ENCODE measurements at places on chromosomes 12 and 14. TPM values are rescaled to one million over a fixed set of nuclear protein-coding genes. Genes with fewer than 3 reads are reported as not detected.

MIP gene
- total RNA-seq, result not detected

DNA sequence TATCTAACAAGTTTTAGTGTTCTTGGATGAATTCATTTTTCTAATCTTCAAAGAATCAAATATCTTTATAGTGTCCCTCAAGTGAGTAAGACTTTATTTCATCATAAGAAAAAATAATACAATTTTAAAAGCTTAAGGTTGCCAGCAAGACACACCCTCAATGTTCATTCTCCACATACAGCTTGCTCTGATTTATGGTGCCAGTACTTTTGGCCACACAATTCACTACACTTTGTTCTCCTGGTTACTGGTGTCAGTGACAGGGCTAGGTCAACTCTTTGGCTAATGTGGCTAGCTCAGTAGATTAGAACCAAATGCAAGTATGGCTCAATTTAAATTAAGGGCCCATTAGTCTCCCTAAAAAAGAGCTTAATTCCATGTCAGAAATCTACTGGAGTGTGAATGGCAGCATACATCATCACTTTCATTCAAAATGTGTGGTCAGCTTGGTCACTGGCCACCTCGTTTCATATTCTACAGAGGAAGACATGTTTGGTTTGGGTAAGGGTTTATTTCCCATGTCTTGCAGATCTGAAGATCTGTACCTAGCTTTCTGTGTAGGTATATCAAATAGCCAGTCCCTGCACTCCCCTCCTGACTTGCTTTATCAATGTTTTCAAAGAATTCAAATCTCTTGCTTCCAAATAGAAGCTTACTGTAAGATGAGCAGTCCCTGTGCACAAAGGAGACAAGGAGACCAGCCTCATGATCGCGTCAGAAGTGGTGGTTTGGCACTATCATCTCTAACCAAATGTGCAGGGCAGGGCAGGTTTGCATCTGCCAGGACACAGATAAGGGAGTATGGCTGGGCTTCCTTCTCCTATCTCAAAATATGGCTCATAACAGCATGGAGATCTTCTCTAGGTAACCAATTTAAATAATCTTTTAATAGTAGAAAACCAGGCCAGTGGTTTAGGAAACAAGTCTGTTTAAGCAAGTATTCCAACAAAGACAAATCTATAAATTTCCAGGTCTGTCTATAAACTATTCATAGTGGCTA, 31.3 kb downstream of the HECTD4 start:
- no peak for DNase-seq

B4GALNT1 gene
- 6.5 TPM for total RNA-seq

CMA1 gene
- 0.52 TPM for total RNA-seq

DNA sequence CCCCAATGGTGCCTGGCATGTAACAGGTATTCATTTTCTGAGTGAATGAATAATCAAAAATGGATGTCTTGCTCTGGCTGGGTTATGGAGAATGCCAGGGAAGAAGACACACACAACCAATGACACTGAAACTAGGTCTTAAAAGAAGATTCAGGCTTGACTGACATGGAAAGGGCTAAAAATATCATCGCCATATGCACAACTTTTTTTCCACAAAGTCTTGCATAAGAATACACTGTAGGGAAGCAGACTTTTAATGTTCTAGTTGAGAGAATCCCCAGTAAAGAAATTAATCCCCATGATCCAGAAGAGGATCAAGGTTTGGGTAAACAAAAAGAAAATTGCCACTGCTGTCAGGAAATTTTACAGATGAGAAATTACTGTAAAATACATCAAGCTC, 116.4 kb downstream of the SLC2A13 start:
- no peak for DNase-seq

DNA sequence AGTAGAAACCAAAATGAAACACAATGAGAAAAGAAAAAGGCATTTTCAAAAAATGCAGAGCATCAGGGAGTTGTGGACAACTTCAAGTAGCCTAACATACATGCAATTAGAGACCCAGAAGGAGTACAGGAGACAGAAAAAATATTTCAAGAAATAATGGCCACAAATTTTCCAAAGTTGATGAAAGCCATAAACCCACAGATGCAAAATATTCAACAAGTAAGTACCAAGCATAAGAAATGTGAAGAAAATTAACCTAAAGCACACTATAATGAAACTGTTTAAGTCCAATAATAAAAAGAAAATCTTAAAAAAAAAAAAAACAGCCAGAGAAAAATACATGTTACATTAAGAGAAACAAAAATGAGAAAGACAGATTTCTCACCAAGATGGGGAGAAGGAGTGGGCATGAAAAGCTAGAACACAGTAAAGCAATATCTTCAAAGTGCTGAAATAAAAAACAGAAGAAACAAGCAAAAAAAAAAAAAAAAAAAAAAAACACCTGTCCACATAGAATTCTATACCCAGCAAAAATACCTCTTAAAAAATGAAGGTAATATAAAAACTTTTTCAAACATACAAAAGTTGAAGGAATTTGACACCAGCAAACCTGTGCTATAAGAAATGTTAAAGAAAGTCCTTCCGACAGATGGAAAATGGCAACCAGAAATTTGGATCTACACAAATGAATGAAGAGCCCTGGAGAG, 77.1 kb downstream of the PRKAB1 start:
- DNase-seq, result no peak

GPR68 gene
- 0.84 TPM for total RNA-seq

- DNase-seq, result no peak
These were observed 471 bp downstream of the MTRFR start for GRCh38 chr12:123233505-123234308.
